ENCODE measurements at places on chromosomes 1 and 21.

GRCh38 chr1:30405631-30406212, 317.7 kb downstream of the MATN1 start:
- DNase-seq = no peak

DNA sequence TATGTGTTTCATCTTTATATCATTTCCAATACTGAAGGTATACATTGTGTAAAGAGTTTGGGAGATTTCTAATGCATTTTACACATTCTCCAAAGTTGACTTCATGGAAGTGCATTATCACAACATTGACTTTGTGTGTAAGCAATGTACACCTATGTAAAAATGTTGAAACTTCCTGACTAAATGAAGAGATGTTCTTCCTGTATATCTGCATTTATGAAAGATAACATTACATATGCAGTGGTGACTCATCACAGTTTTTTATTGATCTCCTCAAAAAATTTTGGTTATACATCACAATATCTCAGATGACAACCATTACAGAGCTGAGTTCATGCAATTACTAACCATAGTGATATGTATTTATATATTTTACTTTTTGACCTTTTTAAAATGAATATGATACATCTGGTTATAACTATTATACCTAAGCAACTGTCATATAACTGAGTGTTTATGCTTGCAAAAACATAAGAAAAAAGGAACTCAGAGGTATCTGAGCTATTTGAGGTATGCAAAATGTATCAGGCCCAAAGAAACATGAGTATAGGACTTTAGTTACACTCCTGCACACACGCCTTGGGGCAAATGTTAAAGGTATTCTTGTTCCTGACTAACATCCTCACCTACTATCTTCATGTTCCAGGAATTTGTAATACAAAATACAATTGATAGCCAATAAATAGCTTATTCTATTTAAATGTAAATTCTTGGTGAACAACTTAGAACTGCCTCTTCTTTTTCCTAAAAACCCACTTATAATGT, 88.2 kb upstream of the OLFM3 start:
- DNase-seq = no peak

- DNase-seq = no peak
Observed at GRCh38 chr1:2306151-2306978, 78.2 kb downstream of the SKI start.

DNA sequence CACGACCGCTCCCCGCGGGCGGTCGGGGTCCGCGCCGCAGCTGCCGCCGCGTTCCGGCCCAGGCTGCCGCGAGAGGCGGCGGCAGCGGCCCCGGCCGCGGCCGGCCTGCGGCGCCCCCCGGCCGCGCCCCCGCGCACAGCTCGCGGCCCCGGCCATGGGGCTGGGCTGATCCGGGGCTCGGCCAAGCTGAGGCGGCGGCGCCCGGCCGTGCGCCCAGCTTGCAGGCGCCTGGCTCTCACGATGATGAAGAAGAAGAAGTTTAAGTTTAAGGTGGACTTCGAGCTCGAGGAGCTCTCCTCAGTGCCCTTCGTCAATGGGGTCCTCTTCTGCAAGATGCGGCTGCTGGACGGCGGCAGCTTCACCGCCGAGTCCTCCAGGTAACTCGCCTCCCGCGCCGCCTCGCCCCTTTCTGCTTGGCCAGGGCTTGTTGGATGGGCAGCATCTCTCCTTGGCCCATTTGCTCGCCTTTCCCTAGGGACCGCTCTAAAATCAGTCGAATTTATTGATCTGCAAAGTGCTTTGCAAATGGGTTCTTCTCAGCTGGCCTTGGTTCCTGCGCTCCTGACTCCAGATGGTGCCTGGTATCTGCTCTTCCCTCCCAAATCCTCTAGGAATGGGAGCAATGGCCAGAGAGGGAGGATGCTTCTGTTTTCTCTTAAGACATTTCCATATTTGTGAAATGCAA, 431 bp downstream of the EEIG2 start:
- DNase-seq = no peak

DNA sequence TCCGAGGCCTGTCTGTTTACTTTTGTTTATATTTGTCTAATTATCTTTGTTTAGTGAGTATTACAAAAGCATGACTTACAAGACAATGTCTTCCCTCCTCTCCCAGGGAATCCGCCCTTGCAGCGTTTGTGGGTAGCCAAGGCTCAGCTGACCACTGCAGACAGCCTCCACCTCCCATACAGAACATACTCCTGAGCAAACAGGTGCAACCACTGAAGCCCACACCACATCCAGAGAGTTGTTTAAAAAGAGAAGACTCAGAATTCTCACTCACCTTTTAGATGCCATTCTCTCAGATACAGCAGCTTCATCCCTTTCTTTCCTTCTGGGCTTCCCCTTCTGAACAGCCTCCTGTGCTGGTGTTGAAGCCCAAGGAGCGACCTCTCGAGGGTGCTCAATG, 103.5 kb upstream of the TMPRSS2 start:
- no peak for DNase-seq

DNA sequence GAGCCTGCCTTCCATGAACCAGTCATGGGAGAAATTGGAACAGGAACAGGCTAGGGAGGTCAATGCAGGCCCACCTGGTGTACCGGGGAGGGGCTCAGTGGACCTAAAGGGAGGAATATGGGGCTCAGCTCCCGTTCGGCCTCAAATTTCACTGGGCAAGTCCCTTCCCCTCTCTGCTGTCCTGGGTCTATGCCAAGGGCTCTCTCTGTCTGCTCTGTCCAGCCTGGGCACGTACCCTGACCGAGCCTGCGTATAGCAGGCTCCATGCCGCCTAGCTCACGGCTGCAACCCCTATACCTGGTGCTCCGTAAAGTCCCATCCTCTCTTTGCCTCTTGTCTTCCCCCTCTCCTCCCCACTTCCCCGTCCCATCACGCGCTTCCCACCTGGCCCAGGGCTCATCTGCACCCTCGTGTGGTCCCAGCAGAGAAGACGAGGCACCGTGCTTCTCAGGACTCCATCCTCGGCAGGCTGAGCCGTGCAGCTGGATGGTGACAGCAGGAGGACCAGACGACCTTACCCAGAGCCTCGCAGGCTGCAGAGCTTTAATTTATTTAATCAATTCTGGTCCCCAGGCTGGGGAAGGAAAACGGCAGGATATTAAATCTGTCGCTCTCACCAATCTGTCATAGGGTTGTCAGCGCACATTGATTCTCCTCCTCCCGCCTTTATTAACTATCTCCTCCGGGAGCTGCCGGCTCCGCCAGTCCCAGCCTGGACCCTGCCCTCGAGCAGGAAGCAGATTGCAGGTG, 25.0 kb upstream of the DISP3 start:
- no peak for DNase-seq

GRCh38 chr1:29200906-29201594, 19.4 kb upstream of the SRSF4 start:
- DNase-seq = no peak

- no peak for DNase-seq
Observed at GRCh38 chr1:19036041-19036812, 79.8 kb upstream of the IFFO2 start.

GRCh38 chr21:39499156-39499555, 47.4 kb downstream of the SH3BGR start:
- DNase-seq = no peak

DNA sequence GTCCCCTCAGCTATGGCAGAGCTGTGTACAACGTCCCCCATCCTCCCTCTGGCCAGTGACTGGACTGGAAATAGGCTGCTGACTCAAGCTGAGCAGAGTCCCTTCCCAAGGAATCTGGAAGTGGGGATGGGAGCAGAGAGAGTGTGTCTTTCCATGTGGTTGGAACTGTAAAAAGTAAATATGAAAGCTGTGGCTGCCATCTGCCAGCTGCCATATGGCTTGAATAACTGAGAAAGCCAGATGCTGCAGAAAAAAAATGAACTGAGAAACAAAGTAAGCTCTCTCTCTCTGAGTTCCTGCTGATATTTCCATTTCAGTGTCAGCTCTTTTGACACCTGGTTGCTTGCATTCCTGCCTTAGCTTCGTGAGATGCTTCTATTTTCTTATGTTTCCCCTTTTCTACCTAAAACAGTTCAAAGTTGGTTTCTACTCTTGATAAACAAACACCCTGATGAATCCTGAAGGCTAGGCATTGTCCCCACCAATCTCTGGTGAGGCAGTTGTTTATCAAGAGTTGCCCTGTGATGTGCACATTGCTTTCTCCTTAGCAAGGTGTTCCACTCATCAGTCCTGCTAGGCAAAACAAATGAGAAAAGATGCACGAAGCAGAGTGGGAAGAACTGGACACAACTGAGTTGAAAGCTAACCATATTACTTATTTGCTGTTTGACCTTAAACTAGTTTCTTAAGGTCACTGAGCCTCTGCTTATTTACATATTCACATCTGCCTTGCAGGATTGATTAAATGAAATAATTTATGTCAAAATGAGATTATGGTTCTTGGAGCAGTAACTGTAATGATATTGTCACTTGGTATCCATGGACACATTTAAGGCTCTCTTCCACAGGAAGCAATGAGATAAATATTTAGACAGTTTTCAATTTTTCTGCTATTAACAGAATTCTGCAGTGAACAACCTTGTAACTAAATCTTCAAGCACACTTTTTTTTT, 16.6 kb upstream of the DR1 start:
- no peak for DNase-seq

- no peak for DNase-seq
Observed at GRCh38 chr21:40215941-40216340, 348.7 kb downstream of the PCP4 start.

GRCh38 chr1:36702963-36703362, 220.2 kb upstream of the CSF3R start:
- DNase-seq = no peak

DNA sequence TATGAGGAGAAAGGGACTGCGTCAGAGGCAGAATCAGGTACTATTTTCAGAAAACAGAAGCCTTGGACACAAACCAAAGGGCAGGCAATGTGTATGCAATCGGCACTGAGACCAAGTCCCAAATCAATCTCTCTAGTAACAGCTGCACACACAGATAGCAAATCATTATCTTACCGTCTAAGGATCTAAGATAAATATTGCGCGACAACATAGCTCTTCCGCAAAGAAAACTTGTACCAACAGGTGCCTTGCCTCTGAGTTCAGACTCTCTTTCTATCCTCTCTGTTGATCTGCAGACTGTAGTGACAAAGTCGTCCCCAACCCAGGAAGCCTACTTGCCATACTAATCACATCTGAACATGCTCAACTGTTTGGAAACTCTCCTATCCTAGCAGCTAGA, 22.6 kb upstream of the SAMD13 start:
- no peak for DNase-seq

- DNase-seq = no peak
Observed at GRCh38 chr1:21899987-21900386, 37.1 kb downstream of the HSPG2 start.

- no peak for DNase-seq
Observed at GRCh38 chr1:59055908-59056719, 240.8 kb upstream of the FGGY start.

GRCh38 chr21:44618909-44619308, 7.0 kb downstream of the KRTAP10-8 start:
- DNase-seq = peak; percentile 23

- no peak for DNase-seq
Observed at GRCh38 chr1:191096405-191096804, 618.7 kb upstream of the BRINP3 start.

DNA sequence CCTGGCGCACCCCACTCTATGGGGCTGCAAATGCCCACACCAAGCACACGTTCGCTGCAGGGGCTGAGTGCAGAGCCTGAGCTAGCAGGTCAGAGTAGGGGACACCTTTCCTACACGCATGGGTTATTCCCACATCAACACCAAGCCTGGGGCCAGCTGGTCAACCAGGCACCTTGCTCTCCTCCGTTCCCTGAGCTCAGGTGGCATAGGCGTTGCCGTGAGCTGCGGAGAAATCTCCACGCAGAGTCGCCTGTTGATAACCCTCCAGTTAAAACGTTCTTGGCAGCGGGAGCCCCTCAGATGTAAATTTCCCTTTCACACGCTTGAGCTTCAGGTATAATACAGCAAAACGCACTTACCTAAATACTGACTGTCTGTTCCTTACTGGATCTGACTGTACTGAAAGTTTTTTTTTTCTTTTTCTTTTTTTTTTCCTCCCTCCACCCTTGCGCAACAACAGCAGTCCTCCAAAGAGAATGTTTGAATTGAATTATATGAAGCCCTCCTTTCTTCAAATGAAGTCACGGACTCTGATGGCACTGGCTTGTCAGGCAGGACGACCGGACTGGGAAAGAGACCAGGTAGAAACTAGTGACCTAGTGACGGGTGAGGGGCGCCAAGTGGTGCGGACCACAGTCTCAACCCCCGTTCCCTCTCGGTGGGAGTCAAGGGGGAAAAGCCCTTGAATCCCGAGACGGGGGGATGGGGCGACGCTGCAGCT, 2.1 kb downstream of the BRINP3 start:
- no peak for DNase-seq

DNA sequence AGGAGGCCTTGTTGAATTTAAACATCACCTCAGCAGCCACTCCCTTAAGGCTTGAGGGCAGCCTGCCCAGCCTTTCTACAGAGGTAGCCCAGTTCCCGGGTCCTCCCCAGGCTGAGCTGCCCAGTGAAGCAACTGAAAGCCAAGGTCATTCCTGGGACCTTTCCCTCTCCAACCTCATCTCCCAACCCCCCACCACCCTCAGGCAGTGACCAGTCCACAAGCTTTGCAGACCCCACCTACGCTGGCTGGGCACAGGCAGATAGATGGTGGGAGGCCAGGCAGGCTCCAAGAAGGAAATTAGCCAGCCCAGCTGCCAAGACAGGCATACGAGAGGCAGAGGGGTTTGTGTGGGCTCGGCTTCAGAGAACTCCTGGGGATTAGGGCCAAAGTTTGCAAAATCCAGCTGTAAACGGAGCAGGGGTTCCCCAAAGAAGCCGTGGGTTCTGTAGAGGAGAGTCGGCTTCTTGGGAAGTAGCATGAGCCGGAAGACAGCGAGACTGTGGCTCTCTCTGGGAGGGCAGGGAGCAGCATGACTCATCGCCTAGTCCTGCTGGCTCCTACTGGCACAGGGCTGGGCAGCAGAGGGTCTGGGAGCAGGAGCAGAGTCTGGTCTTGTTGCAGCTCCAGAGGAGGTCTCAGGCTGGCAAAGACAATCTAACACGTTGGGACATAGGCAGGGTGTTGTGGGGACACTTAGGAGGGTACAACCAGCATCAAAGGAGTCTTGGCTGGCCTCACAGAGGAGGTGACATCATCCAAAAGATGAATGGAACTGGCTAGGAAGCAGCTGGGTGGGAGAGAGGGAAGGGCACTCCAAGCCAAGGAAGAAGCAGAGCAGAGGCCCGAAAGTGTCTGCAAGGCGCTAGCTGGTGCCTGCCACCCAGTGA, 2.8 kb upstream of the ZC3H12A start:
- no peak for DNase-seq
